Upper lobe of right lung (tissue), 1 donor: ENCODE measurements at places on chromosomes 3 and 15. TPM values are rescaled to one million over a fixed set of nuclear protein-coding genes. Genes with fewer than 3 reads are reported as not detected.

GRCh38 chr15:78390826-78391225, 47.2 kb upstream of the IREB2 start:
- H3K27me3 ChIP-seq = peaks cover 9% of the 10 kb centered on the region
- no peaks in the 10 kb centered on the region for H3K4me1 ChIP-seq
- H3K4me3 ChIP-seq = no peak overlapping the region
- DNase-seq = no peak

DNA sequence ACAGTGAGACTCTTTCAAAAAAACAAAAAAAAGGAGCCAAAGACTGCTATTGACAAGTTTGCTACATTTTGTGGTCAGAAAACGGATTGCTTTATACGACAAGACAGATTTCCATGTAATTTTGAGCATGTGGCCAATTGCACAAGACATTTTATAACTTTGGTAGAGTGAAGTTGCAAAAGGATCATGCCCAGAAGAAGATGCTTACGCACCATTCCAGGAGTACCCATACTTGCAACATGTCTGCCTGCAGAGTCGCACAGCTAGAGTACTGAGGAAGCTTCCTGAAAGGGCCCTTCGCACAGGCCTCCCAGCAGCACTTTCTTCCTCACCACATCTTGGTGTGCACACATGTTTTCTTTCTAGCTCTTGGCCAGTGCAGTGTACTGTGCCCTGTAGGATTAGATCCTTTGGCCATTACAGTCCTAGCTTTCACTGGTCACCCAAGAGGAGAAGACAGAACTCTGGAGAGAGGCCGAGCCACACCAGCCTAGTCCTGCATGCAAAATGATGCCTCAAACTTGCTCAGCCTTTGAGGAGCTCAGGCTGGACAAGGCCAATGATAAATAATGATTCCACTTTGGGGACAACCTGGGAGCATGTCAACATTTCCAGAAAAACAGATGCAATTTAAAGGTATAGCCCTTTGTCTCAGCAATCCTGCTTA, 11.7 kb downstream of the CHDH start:
- H3K4me1 ChIP-seq = no peaks in the 10 kb centered on the region
- H3K4me3 ChIP-seq = no peak overlapping the region
- no peak overlapping the region for H3K27ac ChIP-seq
- DNase-seq = no peak
- no peaks in the 10 kb centered on the region for H3K36me3 ChIP-seq
- H3K27me3 ChIP-seq = no peaks in the 10 kb centered on the region

The CATSPER2 gene
- total RNA-seq = 3.3 TPM

The APPL1 gene
- total RNA-seq = 42.8 TPM

DNA sequence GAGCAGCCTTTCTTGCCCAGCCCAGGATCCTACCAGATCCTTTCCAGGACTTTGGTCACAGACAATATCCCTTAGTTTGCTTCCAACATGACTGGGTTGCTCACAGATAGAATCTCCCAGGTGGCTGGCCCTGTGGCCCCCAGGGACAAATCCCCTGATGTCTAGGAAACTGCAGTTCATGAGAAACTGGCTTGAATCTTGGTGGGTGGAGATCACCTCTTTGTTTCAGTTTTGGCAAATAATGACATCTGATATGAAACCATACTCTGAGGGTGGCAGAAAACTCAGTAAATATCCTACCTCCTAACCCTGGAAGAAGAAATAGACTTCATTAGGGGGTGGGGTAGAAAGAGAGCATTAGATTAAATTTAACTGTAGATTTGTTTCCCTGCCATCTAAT, 44.1 kb upstream of the PFN2 start:
- no peak overlapping the region for H3K4me3 ChIP-seq
- H3K27ac ChIP-seq = no peak overlapping the region
- DNase-seq = no peak

DNA sequence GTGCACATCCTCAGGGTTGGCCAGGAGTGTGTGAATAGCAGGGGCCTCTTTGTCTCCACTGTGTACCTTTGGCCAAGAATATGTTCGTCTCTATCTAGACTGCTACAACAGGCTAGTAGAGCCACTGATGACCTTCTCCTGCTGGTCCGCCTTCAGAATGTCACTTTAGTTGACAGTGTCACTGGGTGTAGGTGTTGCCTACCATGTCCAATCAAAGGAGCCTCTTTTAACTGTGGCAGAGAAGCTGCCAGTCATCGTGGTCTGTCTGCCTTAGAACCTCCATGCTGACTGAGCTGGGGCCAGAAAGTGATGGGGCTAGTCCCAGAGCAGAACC, 40.1 kb downstream of the OXSR1 start:
- DNase-seq = no peak
- H3K27me3 ChIP-seq = no peaks in the 10 kb centered on the region
- peaks cover 2% of the 10 kb centered on the region for H3K36me3 ChIP-seq
- H3K27ac ChIP-seq = no peak overlapping the region

DNA sequence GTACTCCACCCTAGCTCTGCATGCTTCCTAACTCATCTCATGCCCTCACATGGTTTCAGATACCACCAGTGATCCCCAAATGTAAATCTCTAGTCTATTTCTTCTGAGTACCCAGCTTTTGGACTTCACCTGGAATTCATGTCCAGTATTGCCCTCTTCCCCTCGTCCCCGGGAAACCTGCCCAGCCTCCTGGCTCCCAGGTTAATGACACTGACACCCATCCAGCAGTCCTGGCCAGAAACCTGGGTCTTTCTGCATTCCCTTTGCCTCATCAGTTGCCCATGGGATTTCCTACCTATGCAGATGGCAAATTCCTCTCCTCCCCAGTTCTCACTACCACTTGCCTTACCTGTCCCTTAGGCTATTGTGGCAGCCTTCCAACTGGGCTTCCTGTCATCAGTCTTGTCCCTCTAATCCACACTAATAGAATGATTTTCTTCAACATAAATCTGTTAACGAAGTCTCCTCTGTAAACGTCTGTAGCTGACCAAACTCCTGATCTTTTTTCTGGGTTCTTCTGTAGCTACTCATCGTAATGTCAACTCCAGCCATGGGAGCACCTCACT, 15.3 kb upstream of the MYLK start:
- no peaks in the 10 kb centered on the region for H3K4me1 ChIP-seq
- H3K27ac ChIP-seq = no peak overlapping the region
- no peak overlapping the region for H3K4me3 ChIP-seq

GRCh38 chr3:83873550-83873949, 1085.2 kb upstream of the CADM2 start:
- DNase-seq = no peak
- H3K27ac ChIP-seq = no peak overlapping the region
- H3K27me3 ChIP-seq = no peaks in the 10 kb centered on the region
- H3K36me3 ChIP-seq = no peaks in the 10 kb centered on the region

DNA sequence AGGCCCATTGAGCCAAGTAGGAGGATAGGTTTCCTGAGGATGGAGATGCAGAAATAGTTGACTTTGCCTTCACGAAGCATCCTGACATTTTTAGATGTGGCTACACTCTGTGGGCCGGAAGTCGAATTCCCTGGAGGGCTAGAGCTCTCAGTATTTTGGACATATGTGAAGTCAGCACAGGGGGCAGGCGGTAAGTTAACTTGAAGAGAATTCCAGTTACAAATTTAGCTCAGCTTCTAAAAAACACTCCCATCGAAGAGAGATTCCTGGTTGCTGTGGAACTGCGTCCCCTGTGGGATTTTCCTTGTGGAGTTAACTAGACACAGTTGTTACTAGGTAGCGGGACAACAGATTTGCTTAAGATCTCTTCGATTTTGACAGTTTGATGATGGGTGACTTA, 161.9 kb upstream of the RGMA start:
- H3K27ac ChIP-seq = no peak overlapping the region
- no peak for DNase-seq
- no peak overlapping the region for H3K4me3 ChIP-seq
- no peaks in the 10 kb centered on the region for H3K4me1 ChIP-seq
- H3K36me3 ChIP-seq = no peaks in the 10 kb centered on the region

The ZNF80 gene
- not detected for total RNA-seq

- no peak overlapping the region for H3K4me3 ChIP-seq
- H3K36me3 ChIP-seq = peaks cover 19% of the 10 kb centered on the region
- H3K27ac ChIP-seq = no peak overlapping the region
- no peaks in the 10 kb centered on the region for H3K4me1 ChIP-seq
Observed at GRCh38 chr3:58093574-58094195, 85.5 kb downstream of the FLNB start.

GRCh38 chr15:70627734-70628548, 135.4 kb downstream of the UACA start:
- H3K4me3 ChIP-seq = no peak overlapping the region
- H3K27me3 ChIP-seq = no peaks in the 10 kb centered on the region

The RARB gene
- total RNA-seq = 5.8 TPM

GRCh38 chr3:25540273-25540672, 112.2 kb downstream of the RARB start:
- no peak for DNase-seq
- H3K27me3 ChIP-seq = no peaks in the 10 kb centered on the region
- H3K36me3 ChIP-seq = no peaks in the 10 kb centered on the region
- H3K27ac ChIP-seq = no peak overlapping the region
- H3K4me3 ChIP-seq = no peak overlapping the region

- H3K36me3 ChIP-seq = no peaks in the 10 kb centered on the region
- H3K27ac ChIP-seq = no peak overlapping the region
- H3K4me1 ChIP-seq = no peaks in the 10 kb centered on the region
- H3K27me3 ChIP-seq = no peaks in the 10 kb centered on the region
- DNase-seq = no peak
Observed at GRCh38 chr3:62696011-62696410, 179.2 kb downstream of the CADPS start.

The GP9 gene
- 1.2 TPM for total RNA-seq

- DNase-seq = no peak
- no peaks in the 10 kb centered on the region for H3K4me1 ChIP-seq
- no peak overlapping the region for H3K27ac ChIP-seq
- H3K4me3 ChIP-seq = no peak overlapping the region
- no peaks in the 10 kb centered on the region for H3K27me3 ChIP-seq
Observed at GRCh38 chr15:61327019-61327631, 98.0 kb upstream of the RORA start.

The ISLR gene
- total RNA-seq = 40.6 TPM

- no peaks in the 10 kb centered on the region for H3K27me3 ChIP-seq
- no peak overlapping the region for H3K4me3 ChIP-seq
- no peaks in the 10 kb centered on the region for H3K36me3 ChIP-seq
- no peak overlapping the region for H3K27ac ChIP-seq
- peaks cover 49% of the 10 kb centered on the region for H3K4me1 ChIP-seq
Observed at GRCh38 chr15:73691396-73691795, 7.2 kb downstream of the CD276 start.

The NAALADL2 gene
- 8.5 TPM for total RNA-seq

DNA sequence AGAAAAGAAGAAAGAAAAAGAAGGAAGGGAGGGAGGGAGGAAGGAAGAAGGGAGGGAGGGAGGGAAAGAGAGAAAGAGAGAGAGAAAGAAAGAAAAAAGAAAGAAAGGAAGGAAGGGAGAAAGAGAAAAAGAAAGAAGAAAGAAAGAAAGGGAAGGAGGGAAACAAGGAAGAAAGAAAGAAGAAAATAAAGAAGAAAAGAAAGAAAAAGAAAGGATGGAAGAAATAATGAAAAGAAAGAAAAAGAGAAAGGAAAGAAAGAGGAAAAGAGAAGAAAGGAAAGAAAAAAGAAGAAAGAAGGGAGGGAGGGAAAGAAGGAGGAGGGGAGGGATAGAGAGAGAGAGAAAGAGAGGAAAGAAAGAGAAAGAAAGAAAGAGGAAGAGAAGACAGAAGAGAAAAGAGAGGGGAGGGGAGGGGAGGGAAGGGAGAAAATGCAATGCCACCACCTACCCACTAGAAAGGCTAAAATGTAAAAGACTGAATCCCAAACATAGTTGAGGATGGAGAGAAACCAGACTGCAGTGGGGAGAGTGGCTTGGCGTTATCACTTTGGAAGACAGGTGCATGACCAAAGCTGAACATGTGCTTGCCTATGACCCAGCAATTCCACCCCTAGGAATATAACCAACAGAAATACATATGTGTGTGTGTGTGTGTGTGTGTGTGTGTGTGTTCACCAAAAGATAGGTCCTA, 66.9 kb upstream of the KLF13 start:
- H3K4me3 ChIP-seq = no peak overlapping the region
- no peaks in the 10 kb centered on the region for H3K27me3 ChIP-seq
- H3K27ac ChIP-seq = no peak overlapping the region
- no peaks in the 10 kb centered on the region for H3K36me3 ChIP-seq
- no peak for DNase-seq
- peaks cover 21% of the 10 kb centered on the region for H3K4me1 ChIP-seq

The CCR3 gene
- 0.43 TPM for total RNA-seq

The TMEM266 gene
- 2.5 TPM for total RNA-seq

DNA sequence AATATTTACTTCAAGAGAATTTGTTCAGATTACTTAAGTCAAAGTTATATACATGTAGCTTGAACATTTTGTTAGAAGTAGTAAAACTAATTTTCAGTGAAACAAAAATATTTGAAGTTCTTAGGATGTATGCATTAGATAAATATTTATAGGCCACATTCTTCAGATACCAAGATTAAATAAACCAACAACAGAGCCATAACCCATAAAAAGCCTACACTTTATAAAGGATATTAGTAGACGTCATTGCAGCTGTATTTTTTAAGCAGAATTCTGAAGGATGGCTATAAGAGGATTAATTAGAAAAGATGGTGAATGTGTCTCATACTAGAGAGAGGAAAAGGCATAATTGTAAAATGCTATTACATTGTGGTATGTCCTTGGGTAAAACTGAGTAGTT, 449.7 kb upstream of the ALCAM start:
- DNase-seq = no peak
- H3K36me3 ChIP-seq = no peaks in the 10 kb centered on the region
- H3K4me3 ChIP-seq = no peak overlapping the region
- no peak overlapping the region for H3K27ac ChIP-seq
- H3K4me1 ChIP-seq = no peaks in the 10 kb centered on the region

GRCh38 chr15:98881526-98882520, 125.8 kb downstream of the PGPEP1L start:
- H3K27ac ChIP-seq = no peak overlapping the region

The ALPK3 gene
- 21.0 TPM for total RNA-seq

The FMN1 gene
- total RNA-seq = 33.5 TPM

- no peak for DNase-seq
- no peaks in the 10 kb centered on the region for H3K27me3 ChIP-seq
- H3K4me3 ChIP-seq = no peak overlapping the region
- H3K36me3 ChIP-seq = no peaks in the 10 kb centered on the region
Observed at GRCh38 chr3:190883141-190883540, 20.6 kb upstream of the GMNC start.

DNA sequence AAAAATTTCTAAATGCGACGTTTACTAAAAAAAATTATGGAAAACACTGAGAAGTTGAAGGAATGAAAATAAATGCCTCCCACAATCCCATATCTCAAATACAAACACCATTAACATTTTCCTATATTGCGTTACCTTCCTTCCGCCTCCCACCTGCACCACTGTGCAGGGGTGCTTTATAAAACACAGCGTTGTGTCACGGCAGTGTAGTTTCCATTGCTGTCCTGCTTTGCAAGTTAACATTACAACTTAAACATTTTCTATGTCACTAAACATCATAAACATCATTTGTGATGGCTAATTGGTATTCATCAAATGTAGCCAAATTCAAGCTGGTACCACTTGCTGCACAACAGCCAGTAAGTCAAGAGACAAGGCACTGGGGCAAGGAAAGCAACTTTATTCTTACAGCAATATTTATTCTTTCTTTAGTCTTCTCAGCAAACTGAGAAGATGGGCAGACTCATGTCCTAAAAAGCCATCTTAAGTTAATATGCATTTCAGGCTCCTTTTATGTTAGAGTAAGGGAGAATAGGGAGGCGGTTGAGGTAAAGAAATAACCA, 12.3 kb upstream of the FETUB start:
- no peak overlapping the region for H3K27ac ChIP-seq
- H3K27me3 ChIP-seq = peaks cover 5% of the 10 kb centered on the region
- DNase-seq = no peak
- no peaks in the 10 kb centered on the region for H3K36me3 ChIP-seq

The ZNF662 gene
- 9.6 TPM for total RNA-seq
